Mesendoderm (in vitro differentiated cells): ENCODE measurements at places on chromosomes 2 and 18.

DNA sequence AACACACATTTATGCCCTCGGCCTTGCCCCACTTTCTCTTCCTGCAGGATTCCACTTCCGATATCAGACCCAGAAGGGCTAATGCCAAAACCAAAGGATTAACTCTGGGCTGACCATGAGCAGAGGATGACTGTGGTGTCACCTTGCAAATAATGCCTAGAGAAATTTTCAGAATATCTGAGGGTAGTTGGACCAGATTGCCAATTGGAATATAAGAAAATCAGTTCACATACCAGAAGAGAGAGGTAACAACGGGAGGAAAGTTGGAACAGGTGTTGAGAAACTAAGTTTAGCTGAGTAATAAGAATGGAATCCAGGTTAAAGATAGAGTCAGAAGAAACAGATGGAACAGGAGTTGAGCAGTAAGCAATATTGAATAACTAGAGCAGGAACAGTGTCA is 232.7 kb upstream of the UBE2E3 start:
- no peak overlapping the region for H3K4me3 ChIP-seq
- DNase-seq = peak; percentile 27
- H3K36me3 ChIP-seq = no peaks in the 10 kb centered on the region
- H3K27me3 ChIP-seq = no peaks in the 10 kb centered on the region
- H3K27ac ChIP-seq = no peak overlapping the region

DNA sequence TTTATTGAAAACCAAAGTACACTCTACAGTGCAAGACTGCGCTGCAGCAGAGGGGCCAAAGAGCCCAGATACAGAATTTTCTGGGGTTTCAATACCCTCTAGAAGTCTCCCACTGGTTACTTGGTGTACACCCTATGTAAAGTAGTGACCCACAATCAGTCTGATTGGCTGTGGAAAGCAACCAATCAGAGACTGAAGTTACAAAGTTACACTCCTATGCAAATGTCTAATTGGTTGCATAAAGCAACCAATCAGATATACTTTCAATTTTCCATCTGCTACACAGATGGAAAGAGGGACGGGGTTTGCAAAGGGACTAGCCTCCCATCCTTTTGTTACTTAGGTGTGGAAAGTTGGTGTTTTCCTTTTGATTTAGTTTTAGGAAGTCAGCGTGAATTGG is 198.9 kb upstream of the SH3BP4 start:
- H3K36me3 ChIP-seq = no peaks in the 10 kb centered on the region
- H3K4me3 ChIP-seq = no peak overlapping the region
- H3K4me1 ChIP-seq = no peaks in the 10 kb centered on the region
- H3K27me3 ChIP-seq = no peaks in the 10 kb centered on the region

DNA sequence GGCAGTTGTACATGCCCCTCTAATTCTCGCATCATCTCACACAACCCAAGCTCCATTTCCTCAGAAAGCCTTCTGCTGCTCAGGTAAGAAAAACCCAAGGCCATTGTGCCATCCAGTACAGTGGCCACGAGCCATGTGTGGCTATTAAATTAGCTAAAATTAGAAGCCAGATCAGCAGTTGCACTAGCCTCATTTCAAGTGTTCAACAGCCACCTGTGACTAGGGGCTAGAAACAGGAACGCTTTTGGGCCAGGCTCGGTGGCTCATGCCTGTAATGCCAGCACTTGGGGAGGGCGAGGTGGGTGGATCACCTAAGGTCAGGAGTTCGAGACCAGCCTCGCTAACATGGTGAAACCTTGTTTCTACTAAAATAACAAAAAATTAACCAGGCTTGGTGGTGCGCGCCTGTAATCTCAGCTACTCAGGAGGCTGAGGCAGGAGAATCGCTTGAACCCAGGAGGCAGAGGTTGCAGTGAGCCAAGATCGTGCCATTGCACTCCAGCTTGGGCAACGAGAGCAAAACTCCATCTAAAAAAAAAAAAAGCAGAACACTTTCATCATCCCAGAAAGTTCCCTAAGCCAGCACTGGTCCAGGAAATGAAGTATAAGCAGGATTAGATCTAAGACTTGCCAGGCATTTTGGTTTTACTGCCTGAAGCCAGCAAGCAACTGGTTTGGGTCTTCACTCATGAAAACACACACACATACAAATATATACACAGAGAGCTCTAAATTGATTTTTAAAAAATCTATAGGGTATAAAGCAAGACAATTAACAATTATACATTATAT is 35.7 kb downstream of the ATP8B1 start:
- no peaks in the 10 kb centered on the region for H3K36me3 ChIP-seq
- H3K27me3 ChIP-seq = no peaks in the 10 kb centered on the region
- H3K4me3 ChIP-seq = no peak overlapping the region
- H3K4me1 ChIP-seq = peaks cover 4% of the 10 kb centered on the region
- DNase-seq = no peak
- no peak overlapping the region for H3K27ac ChIP-seq

GRCh38 chr2:62344472-62344871 is 148.6 kb downstream of the B3GNT2 start:
- H3K27ac ChIP-seq = no peak overlapping the region
- DNase-seq = no peak
- no peaks in the 10 kb centered on the region for H3K36me3 ChIP-seq
- H3K4me1 ChIP-seq = peaks cover 4% of the 10 kb centered on the region
- no peaks in the 10 kb centered on the region for H3K27me3 ChIP-seq

DNA sequence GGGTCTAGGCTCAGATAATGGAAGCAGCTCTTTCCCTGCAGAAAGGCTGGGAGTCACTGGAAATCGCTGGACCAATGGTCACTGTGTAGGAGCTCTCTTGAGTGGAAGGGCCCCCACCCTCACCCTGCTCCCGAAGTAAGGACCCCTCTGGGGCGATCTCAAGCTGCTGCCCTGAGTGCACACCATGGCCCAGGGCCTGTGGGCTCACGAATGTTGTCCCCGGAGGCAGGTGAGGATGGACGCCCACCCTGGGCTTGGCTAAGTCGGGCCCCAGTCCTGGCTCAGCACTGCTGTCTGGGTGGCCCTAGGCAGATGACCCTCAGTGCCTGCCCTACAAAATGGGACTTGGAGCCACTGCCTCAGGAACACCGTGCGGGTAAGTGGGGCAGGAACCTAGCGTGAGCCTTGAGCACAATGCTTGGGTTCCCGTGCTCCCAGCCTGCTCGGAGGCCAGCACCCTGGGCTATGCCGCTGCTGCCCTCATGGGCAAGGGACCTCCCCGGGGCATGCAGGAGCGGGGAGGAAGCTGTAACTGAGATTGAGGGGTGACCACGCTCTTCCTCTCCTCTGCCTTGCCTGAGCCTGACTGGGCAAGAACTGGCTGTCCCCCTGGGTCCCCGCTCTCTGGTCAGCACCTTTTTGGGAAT is 3.7 kb downstream of the D2HGDH start:
- no peaks in the 10 kb centered on the region for H3K4me1 ChIP-seq
- H3K27ac ChIP-seq = no peak overlapping the region
- no peaks in the 10 kb centered on the region for H3K27me3 ChIP-seq
- no peak overlapping the region for H3K4me3 ChIP-seq
- DNase-seq = no peak

GRCh38 chr2:47274054-47274782 is 119.1 kb upstream of the STPG4 start:
- DNase-seq = no peak
- peaks cover 3% of the 10 kb centered on the region for H3K4me1 ChIP-seq
- H3K27me3 ChIP-seq = no peaks in the 10 kb centered on the region
- H3K36me3 ChIP-seq = no peaks in the 10 kb centered on the region
- no peak overlapping the region for H3K4me3 ChIP-seq
- no peak overlapping the region for H3K27ac ChIP-seq

DNA sequence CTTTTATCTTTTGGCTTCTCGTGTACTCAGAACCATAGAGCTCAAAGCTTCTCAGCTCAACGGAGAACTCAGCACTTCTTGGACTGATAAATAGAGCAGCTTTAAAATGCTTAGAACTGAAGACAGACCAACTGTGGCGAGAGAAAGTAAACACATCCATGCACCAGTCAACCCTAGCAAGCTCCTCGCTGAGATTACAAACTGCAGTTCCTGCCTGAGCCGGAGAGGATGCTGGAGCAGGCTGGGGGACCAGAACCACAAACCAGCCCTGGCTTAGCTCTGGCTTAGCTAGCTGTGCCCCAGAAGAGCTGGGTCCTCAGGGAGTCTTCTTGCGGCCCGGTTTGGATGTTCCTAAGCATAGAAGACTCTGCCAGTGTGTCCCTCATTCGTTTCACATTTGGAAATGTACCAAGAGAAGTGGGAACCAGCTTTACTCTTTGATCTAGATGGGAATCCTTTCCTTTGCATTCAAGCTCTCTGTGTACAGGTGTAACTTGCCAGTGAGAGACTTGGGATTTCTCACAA is 5.6 kb downstream of the PAX8 start:
- no peak overlapping the region for H3K27ac ChIP-seq
- peaks cover 4% of the 10 kb centered on the region for H3K4me1 ChIP-seq
- peaks cover 47% of the 10 kb centered on the region for H3K27me3 ChIP-seq
- no peaks in the 10 kb centered on the region for H3K36me3 ChIP-seq
- no peak overlapping the region for H3K4me3 ChIP-seq

GRCh38 chr18:57014772-57015413 is 132.0 kb upstream of the BOD1L2 start:
- no peak overlapping the region for H3K27ac ChIP-seq
- H3K36me3 ChIP-seq = no peaks in the 10 kb centered on the region
- no peaks in the 10 kb centered on the region for H3K27me3 ChIP-seq
- DNase-seq = no peak
- H3K4me3 ChIP-seq = no peak overlapping the region

DNA sequence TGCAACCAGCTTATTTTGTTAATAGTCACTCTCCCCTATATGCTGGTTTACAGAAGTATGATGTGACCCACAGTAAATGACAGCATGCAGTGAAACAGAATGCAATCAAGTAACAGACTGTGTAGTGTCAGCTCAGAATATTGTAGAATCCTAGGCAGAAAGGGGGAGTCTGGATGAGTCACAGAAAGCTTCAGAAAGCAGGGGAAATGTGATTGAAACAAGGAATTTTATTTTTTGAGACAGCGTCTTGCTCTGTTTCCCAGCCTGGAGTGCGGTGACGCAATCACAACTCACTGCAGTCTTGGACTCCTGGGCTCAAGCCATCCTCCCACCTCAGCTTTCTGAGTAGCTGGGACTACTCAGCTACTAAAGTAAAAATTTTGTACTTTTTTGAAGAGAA is 219.9 kb upstream of the FBXO11 start:
- H3K4me1 ChIP-seq = no peaks in the 10 kb centered on the region
- no peak overlapping the region for H3K4me3 ChIP-seq

DNA sequence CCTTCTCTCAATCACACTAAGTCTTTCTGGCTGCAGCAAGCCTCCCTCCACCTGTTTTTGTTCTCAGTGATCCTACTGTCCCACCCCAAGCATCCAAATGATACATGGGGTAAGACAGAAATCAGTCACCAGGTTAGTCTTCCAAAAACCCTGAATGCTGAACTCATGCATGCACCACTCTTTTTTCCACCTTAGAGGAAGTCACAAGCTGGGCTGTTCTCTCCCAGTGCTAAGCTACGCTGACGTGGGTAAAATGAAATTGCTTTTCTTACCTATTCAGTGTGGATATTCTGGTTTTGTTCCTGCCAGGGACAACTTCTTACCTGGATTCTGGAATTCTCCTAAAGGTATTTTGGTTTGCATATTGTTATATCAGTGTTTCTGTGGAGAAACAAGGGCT is 54.2 kb downstream of the LANCL1 start:
- H3K27ac ChIP-seq = no peak overlapping the region
- no peak for DNase-seq
- H3K36me3 ChIP-seq = no peaks in the 10 kb centered on the region
- no peaks in the 10 kb centered on the region for H3K4me1 ChIP-seq

DNA sequence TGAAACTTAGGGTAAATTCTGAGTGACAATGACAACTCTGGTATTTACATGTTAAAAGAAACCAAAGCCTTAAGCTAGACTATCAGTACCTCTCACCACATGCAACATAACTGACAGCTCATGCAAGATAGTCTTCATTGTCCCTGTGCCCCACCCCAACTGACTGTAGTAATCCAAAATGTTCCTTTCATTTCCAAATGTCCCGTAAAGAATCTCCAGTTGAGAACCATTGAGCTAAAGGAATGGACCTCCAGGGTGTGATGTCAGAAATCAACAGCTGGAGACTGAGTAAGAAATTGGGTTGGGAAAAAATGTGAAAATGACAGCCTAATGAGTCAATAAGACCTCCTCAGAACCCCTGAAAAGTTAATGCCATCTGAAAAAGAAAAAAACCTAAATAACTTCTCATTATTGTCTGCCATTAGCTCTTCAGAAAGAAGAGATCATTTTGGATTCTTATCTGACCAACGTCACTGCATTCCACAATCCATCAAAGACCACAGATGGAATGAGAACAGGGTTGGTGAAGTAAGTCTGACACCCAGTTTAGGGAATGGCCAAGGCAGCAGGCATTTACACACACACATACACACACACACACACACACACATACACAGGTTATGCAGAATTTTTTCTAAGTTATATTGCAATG is 51.7 kb upstream of the ACVR2A start:
- no peaks in the 10 kb centered on the region for H3K36me3 ChIP-seq
- peak; percentile 52 for DNase-seq
- no peak overlapping the region for H3K27ac ChIP-seq
- no peaks in the 10 kb centered on the region for H3K27me3 ChIP-seq

GRCh38 chr2:7604456-7604855 is 687.2 kb downstream of the RNF144A start:
- H3K4me3 ChIP-seq = no peak overlapping the region
- H3K36me3 ChIP-seq = no peaks in the 10 kb centered on the region
- DNase-seq = no peak
- H3K27me3 ChIP-seq = no peaks in the 10 kb centered on the region
- H3K4me1 ChIP-seq = no peaks in the 10 kb centered on the region

GRCh38 chr2:88852753-88853402 is 161.4 kb downstream of the RPIA start:
- no peak overlapping the region for H3K27ac ChIP-seq
- no peaks in the 10 kb centered on the region for H3K27me3 ChIP-seq
- H3K4me3 ChIP-seq = no peak overlapping the region
- H3K36me3 ChIP-seq = no peaks in the 10 kb centered on the region

GRCh38 chr2:95303191-95303919 is 6.2 kb downstream of the KCNIP3 start:
- H3K27ac ChIP-seq = no peak overlapping the region
- no peak overlapping the region for H3K4me3 ChIP-seq
- H3K4me1 ChIP-seq = no peaks in the 10 kb centered on the region
- no peak for DNase-seq

GRCh38 chr2:30462131-30462857 is 15.2 kb downstream of the LCLAT1 start:
- H3K27ac ChIP-seq = no peak overlapping the region
- H3K4me3 ChIP-seq = no peak overlapping the region
- no peaks in the 10 kb centered on the region for H3K36me3 ChIP-seq

GRCh38 chr2:134118279-134119116 is 135.4 kb upstream of the MGAT5 start:
- DNase-seq = peak; percentile 98
- no peak overlapping the region for H3K4me3 ChIP-seq
- H3K27me3 ChIP-seq = no peaks in the 10 kb centered on the region
- H3K36me3 ChIP-seq = no peaks in the 10 kb centered on the region
- H3K27ac ChIP-seq = no peak overlapping the region

DNA sequence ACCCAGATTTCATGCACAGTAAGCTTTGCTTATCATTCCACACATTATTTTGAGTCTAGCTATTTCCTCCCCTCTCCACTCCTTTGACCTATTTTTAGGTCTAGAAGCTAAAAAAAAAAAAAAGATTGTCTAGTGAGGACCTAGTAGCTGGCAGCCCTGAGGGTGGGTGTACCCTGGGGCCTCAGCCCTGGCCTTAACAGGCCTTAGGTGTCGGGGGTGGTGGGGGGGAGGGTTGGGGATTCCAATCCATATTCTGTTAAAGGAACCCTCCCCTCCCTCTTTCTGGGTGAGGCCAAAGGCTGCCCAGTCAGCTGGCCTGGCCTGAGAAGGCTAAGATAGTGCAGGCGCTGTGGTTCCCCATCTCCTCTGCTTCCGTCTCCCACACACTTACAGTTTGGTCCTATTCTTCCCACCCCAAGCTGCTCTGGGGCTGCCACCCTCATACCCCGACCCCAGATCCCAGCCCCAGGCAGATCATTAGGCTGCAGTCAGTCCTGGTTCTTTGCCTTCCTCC is 65.5 kb upstream of the HK2 start:
- DNase-seq = no peak
- peaks cover 2% of the 10 kb centered on the region for H3K4me1 ChIP-seq
- H3K27me3 ChIP-seq = no peaks in the 10 kb centered on the region
- H3K36me3 ChIP-seq = no peaks in the 10 kb centered on the region
